ENCODE measurements at places on chromosomes 7 and 10. TPM values are rescaled to one million over a fixed set of nuclear protein-coding genes. Genes with fewer than 3 reads are reported as not detected.

GRCh38 chr7:17315974-17316373, 17.5 kb downstream of the AHR start:
- H3K27me3 ChIP-seq, result no peaks in the 10 kb centered on the region
- H3K4me3 ChIP-seq, result no peak overlapping the region
- no peak for DNase-seq
- H3K27ac ChIP-seq, result no peak overlapping the region
- H3K4me1 ChIP-seq, result no peaks in the 10 kb centered on the region

DNA sequence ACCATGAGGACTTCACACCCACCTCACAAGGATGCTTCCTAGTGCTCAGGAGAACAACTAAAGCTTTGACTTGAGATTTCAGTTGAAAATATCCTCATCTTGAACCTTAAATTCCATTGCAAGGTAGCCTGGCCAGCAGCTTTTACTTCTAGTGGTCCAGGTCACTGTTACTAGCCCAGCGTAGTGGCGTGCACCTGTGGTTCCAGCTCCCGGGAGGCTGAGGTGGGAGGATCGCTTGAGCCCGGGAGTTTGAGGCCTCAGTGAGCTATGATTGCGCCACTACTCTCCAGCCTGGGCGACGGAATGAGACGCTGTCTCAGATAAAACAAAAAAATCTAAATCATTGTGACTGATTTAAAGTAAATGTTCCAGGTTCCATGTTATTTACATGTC, 28.3 kb upstream of the PRKAR1B start:
- H3K4me3 ChIP-seq, result no peak overlapping the region
- no peaks in the 10 kb centered on the region for H3K27me3 ChIP-seq
- peaks cover 38% of the 10 kb centered on the region for H3K36me3 ChIP-seq
- no peaks in the 10 kb centered on the region for H3K4me1 ChIP-seq

DNA sequence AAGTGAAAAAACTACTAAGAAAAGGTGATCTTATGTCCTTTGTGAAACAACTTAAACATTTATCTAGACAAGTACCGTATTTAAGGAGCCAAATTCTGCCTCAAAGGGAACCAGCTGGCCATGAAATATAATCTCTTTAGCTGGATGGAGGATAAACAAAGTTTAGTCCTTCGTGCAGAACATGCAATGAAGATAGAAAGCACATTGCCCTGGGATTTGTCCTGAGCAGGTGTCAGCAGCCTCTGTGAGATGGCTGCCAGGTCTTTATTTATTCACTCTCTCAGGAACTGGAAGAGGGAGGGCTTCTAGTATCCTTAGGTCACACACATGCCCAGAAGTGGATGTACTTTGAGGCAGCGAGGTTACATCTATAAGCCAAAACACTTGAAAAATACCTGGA, 57.4 kb upstream of the CASD1 start:
- no peaks in the 10 kb centered on the region for H3K27me3 ChIP-seq
- H3K4me3 ChIP-seq, result no peak overlapping the region

DNA sequence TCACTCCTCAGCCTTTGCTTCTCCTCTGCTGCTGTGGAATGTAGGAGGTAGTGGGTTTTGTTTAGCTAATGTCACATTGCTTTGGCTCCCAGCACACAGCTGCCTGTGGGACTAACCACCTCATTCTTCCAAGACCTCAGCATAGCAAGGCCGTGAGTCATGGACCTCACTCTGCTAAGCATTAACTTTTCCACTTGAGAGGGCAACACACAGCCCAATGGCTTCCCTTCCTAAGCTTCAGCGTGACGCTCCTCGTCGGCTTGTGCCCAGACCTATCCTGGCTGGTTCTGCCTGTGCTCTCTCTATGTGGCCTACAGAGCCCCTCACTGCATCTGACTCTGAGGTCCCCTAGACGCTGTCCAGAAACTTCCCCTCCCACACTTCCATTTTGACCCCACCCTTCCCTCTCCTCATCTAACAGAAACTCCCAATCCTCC, 23.3 kb downstream of the MYOF start:
- DNase-seq, result no peak
- H3K27me3 ChIP-seq, result no peaks in the 10 kb centered on the region

GRCh38 chr7:100565133-100565571, 8.5 kb downstream of the SAP25 start:
- no peak for DNase-seq
- H3K4me3 ChIP-seq, result no peak overlapping the region
- peaks cover 6% of the 10 kb centered on the region for H3K4me1 ChIP-seq
- peaks cover 7% of the 10 kb centered on the region for H3K36me3 ChIP-seq
- H3K27ac ChIP-seq, result no peak overlapping the region

DNA sequence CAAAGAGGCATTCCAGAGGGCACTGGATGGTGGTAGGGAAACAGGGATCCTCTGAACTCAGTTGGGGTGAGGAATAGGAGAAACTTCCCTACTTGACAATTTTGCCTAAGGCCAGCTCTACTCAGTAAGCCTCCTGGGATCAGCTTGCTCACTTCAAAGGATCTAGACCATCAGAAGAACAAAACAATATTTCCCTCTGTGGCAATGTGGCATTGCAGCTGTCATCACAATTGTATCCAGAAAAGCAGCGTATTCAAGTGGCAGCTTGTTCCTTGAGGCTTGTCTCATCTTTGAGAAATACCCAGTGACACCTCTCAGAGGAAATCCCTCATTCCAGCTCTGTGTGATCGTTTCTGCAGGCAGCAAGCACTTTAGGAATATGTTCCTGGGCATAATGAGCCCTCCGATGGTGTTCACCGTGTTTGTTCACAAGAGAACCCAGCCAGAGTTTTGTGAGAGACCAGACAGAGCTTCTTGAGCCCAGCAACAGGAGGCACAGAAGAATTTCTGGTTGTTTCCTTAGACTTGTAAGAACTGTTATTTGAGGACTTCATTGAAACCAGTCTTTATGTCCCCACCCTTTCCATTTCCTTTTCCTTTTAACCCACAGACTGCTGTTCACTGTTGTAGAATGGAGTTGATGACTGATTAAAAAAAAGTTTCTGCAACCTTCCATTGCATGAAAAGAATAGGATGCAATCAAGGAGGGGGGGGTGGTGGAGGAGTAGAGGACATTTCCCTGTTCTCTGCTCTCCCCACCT, 747.3 kb downstream of the LRMDA start:
- no peaks in the 10 kb centered on the region for H3K36me3 ChIP-seq
- no peaks in the 10 kb centered on the region for H3K4me1 ChIP-seq
- no peak overlapping the region for H3K27ac ChIP-seq

GRCh38 chr10:21675157-21675796, 141.2 kb downstream of the MLLT10 start:
- H3K4me1 ChIP-seq, result no peaks in the 10 kb centered on the region
- no peak overlapping the region for H3K27ac ChIP-seq
- H3K27me3 ChIP-seq, result no peaks in the 10 kb centered on the region
- no peak overlapping the region for H3K4me3 ChIP-seq
- peaks cover 10% of the 10 kb centered on the region for H3K36me3 ChIP-seq
- DNase-seq, result peak; percentile 59

The DRGX gene
- polyA plus RNA-seq, result 0.30 TPM

The OR2A7 gene
- polyA plus RNA-seq, result 1.4 TPM

The TMEM72 gene
- 0.07 TPM for polyA plus RNA-seq

The NKX2-3 gene
- 0.09 TPM for polyA plus RNA-seq

The MNX1 gene
- polyA plus RNA-seq, result 0.07 TPM

The GRID1 gene
- 0.46 TPM for polyA plus RNA-seq
